A172 (cell line): ENCODE measurements at places on chromosomes 6 and 20. TPM values are rescaled to one million over a fixed set of nuclear protein-coding genes. Genes with fewer than 3 reads are reported as not detected.

GRCh38 chr6:129368076-129368475, 341.9 kb downstream of the ARHGAP18 start:
- no peak for DNase-seq

DNA sequence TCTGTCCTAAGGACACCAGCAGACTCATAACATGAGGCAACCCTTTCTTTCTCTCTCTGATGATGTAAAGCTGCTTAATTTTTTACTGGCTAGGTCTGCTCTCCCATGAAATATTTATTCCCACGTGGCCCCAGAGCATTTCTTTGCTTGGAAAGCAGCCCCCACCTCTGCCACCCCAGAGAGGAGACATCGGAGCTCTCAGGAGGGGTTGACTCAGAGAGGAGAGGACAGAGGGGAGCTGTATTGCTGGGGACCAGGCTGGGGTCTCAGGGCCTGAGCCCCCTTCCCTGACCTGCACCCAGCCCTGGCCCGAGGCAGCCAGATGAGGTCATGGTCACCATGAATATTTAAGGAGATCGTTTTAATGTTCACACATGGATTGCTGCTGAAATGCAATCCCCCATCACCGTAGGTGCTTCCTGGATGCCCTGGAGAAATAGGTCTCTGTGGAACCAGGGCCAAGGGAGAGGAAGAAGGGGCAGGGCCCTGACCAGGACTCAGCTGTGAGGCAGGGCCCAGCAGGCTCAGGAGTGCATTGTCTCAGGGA, 117.5 kb downstream of the DLL1 start:
- no peak for DNase-seq

GRCh38 chr6:113202852-113203714, 654.1 kb upstream of the MARCKS start:
- DNase-seq = no peak

The HDGFL1 gene
- not detected in 2 replicates for total RNA-seq

- DNase-seq = no peak
Measured at GRCh38 chr6:155660251-155660977, 204.8 kb upstream of the NOX3 start.

The SLC17A4 gene
- total RNA-seq = not detected in 2 replicates

DNA sequence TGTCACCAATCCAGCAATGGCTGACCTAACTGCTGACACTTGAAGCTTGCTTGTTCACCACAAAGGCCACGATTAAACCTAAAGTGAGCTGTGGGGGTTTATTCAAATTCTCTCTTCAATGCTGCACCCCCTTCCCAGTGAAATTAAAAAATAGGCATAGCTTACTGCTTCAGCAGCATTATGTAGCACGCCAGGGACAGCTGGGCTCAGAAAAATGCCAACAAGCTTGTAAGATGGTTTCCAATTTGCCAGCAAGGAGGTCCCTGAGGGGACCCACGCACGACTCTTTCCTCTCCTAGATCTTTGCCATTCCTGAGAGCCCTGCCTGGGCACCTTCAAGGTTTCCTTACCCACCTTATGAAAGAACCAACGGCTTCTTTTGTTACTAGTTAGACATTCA, 113.5 kb upstream of the CDH4 start:
- no peak for DNase-seq

DNA sequence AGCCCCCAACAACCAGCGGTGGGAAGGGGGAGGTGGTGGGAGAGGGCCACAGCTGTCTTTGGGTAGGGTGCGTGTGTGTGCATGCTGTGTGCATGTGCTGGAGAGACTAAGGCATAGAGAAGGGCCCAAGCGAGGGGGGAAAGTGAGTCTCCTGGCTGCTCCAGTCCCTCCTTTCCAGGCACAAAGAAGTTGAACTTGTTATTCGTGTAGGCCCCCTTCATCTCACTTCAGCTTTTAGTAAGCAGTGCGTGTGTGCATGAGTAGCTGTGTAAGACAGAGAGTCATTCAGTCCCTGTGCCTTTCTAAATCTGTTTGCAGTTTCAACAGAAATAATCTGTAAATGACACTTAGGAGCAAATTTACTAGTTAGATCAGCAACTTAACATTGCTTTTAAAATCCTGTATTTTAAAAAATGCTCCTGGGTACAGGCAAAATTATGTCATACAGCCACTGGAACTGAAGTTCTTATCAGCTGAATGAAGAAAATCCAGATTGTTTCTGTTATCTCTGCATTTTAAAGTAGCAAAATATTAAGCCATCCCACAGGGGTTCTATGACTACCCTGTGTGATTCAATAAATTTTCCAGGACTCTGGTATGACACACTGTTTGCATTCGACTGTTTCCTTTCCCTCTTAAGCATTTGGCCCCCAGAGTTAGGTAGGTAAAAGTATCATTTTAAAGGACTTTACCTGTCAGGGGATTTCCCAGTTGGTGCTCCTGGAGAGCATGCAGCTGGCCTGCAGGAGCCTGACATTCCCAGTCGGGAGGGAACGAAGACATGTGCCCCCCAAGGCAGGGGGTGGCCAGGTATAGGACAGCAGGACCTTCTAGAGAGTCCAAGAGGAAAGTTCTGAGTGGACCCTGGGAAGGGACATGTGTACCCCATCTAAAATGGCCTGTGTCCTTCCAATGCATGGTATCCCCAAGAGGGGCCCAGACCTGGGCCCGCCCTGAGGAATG, 39.0 kb downstream of the MTRES1 start:
- peak; percentile 22 for DNase-seq

GRCh38 chr20:48615871-48616270, 211.9 kb downstream of the PREX1 start:
- no peak for DNase-seq

DNA sequence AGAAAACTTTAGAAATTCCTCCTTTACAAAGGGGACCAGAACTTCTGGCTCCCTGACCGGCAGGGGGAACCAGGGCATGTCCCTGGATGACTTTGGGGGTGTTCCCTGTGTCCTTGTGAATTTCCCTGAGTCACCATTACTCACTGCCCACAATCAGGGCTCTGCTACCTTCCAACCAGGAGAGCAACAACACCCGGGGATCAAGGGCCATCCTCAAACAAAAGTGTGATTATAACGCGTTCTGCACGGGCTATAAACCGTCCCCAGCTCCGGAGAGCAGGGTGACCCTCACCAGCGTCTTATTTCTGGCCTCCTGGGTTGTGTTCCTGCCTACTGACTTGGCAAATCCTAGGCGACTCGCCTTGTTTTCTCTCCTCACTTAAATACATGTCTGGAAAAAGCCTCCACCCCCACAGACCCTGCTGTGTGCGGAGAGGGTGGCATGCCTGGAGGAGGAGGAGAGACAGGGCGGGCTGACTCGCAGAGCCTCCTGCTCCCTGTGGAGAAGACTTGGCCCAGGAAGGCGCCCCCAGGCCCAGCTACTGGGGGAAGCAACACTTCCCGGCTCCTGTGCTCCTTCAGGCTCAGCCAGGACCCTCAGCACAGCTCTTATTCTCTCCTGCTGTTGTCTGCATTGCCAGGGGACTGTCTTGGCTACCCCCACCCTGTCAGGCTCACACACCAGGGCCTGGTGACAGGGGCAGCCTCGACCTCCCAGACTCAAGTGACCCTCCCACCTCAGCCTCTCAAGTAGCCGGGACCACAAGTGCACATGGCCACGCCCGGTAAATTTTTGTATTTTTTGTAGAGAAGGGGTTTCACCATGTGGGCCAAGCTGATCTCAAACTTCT, 54.1 kb downstream of the FGD2 start:
- DNase-seq = peak; percentile 97

The MCCD1 gene
- not detected in 2 replicates for total RNA-seq

- no peak for DNase-seq
Measured at GRCh38 chr6:62367601-62368000, 81.6 kb upstream of the KHDRBS2 start.

The C4B gene
- total RNA-seq = 0.62 and 2.5 TPM in 2 replicates

GRCh38 chr20:50635676-50636600, 55.4 kb downstream of the RIPOR3 start:
- DNase-seq = peak; percentile 61

DNA sequence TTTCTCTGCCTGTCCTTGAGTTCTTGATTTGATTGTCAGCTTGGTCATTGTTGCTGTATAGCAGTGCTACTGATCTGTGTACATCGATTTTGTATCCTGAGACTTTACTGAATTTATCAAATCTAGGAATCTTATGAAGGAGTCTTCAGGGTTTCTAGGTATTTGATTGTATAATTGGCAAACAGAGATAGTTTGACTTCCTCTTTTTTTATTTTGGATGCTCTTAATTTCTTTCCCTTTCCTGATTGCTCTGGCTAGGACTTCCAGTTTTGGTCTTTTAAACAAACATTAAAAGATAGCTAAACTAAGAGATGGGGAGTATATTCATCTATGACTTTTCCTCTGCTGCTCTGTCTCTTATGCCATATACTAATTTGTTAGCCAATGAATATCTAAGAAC, 62.4 kb downstream of the NCOA7 start:
- DNase-seq = no peak

DNA sequence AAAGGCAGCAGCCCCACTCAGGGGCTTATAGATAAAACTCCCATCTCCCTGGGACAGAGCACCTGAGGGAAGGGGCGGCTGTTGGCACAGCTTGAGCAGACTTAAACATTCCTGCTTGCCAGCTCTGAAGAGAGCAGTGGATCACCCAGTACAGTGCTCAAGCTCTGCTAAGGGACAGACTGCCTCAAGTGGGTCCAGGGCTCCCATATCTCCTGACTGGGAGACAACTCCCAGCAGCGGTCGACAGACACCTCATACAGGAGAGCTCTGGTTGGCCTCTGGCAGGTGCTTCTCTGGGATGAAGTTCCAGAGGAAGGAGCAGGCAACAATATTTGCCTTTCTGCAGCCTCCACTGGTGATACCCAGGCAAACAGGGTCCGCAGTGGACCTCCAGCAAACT, 810.1 kb downstream of the EYS start:
- DNase-seq = no peak

DNA sequence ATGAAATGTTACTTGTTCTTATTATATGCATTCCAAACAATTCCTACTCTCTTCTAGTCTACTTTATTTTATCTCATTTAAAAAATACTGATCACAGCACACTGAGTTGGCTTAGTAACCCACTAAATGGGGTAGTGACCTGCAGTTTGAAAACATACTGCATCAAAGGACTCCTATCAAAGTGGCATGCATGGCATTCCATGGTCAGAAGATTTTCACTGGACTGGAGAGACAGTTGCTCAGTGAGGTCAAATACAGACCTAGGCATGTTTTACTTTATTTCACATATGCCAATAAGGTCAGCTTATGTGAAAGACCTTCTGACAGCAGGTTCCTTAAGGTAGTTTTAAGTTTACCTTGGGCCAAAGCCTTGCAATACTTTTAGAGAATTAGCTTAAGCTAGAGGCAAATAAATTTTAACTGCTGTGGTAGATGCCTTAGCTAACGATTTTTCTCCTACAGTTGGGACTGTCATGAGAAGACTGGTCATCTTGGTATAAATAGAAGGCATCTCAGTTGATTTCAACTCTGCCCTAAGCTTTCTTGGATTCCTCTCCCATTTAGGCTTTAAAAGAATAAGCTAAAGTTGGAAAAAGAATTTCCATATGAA, 35.1 kb downstream of the TPD52L1 start:
- DNase-seq = no peak

GRCh38 chr6:150211700-150212511, 69.1 kb downstream of the PPP1R14C start:
- peak; percentile 25 for DNase-seq

The GJA1 gene
- 59.4 and 65.3 TPM in 2 replicates for total RNA-seq

- DNase-seq = no peak
Measured at GRCh38 chr6:36149476-36149875, 19.2 kb downstream of the MAPK13 start.
